ENCODE measurements at places on chromosomes 7 and 10.
A peak's percentile ranks its signal among the peaks of the same experiment; 100 is the strongest.

DNA sequence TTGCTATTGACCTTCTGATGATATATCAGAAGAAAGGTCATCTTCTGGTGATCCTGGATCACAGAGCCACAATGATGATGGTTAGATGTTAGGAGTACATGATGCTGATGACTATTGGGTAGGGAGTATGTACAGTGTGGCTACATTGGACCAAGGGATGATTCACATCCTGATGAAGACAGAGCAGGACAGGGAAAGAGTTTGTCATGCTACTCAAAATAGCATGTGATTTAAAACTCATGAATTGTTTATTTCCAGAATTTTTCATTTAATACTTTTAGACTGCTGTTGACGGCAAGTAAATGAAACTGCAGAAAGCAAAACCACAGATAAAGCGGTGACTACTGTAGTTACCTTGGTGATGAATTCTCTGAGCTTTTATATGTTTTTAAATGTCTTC is 397.3 kb downstream of the PPP1R3A start:
- no peak for DNase-seq

GRCh38 chr10:11499425-11500071 is 111.9 kb downstream of the USP6NL start:
- no peak for DNase-seq

DNA sequence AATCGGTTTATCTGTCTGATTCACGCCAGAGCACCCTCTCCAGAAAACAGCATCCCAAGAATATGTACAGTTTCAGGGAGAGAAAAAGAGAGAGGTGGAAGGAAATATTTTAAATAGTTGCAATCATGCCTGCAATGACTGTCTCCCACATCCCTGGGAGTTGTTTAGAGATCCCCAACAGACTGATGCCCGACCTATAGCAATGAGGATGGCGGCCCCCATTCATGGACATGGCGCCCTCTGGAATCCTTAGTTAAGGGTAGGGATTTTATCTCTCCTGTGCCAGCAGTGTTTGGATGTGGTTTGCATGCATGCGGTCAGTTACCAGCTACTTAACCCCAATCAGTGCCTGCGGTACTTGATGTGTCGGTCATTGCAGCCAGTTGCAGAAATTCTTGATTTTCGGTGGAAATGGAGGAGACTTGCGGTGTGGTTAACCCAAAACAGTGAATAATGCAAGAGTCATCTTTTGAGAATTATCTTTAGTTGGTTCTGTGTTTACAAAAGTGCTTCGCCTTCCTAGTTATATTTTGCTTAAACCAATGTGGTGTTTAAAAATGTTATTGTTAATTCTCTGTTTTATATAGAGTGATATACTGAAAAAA is 186.0 kb upstream of the TCF7L2 start:
- DNase-seq = no peak

DNA sequence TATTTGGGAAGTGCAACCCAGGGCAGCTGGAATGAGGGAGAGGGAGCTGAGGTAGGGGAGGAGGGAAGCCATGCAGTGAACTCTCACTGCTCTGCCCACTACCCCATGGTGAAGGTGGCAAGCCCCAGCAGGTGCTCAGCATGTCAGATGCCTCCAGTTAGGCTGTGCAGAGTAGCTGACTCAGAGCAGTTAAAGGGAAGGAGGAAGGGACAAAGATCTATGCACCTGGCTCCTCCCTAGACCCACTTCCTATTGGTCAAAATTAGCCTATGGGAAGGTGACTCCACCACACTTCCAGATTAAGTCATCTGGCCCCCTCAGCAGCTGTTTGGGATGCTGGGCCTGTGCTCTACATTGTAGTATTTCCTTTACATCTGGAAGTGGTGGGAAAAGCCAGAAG is 125.7 kb upstream of the MTPN start:
- DNase-seq = no peak

DNA sequence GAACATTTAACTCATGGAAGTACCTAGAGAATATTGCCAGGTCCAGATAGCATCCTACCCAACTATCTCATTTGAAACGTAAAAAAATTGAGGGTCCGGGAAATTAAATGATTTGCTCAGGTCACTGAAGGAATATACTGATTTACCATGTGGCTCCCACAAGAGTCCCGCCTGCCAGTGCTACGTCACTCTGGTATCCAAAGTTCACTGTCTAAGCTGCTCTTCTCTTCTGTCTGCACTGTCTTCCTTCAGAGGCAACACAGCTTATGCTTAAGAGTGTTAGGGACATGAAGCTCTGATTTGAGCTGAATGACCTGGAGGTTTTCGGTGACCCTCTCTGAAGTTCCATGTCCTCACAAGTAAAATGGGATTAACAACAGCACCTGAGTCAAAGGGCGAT is 114.6 kb downstream of the PDE1C start:
- DNase-seq = no peak

- DNase-seq = no peak
Observed at GRCh38 chr7:17085186-17085585, 203.4 kb upstream of the AGR3 start.

DNA sequence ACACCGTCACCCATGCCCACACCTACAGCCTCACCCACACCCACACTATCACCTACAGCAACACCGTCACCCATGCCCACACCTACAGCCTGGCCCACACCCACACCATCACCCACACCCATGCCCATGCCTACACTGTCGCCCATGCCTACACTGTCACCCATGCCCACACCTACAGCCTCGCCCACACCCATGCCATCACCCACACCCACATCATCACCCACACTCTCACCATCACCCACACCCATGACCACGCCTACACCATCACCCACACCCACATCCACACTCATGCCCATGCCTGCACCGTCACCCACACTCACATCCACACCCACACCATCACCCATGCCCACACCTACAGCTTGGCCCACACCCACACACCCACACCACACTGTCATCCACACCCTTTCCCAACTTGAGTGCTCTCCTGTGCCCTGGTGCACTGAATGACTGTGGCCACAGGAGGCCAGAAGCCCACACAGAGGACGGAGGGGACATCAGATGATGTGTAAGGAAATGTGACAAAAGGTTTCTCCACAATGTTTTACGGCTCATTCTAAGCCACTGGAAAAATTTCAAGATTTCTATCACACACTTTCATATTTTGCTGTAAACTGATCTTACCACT is 153.3 kb downstream of the WDR37 start:
- DNase-seq = no peak

DNA sequence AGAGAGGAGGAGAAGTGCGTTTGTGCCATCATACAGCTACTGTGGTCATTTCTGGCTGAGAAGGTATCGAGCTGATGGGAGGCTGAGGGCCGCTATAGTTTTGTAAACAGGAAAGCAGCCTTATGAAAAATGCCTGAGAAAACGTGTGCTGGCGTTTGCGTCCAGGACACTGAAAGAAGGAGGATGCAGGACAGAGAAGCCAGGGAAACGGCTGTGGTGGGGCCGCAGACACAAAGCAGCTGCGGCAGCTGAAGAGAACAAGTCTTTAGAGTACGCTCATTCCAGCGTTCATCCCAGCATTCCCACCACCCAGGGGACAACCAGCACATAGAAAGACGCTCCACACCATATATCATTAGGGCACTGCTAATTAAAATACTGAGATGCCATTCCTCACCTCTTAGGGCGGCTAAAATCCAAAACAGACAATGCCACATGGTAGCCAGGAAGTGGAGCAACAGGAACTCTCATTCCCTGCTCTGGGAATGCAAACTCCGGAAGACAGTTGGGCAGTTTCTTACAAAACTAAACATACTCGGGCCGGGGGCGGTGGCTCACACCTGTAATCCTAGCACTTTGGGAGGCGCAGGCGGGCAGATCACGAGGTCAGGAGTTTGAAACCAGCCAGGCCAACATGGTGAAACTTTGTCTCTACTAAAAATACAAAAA is 18.4 kb downstream of the GNA12 start:
- DNase-seq = no peak

- no peak for DNase-seq
Observed at GRCh38 chr10:124291001-124291701, 127.6 kb downstream of the OAT start.

GRCh38 chr10:44465401-44466115 is 80.7 kb upstream of the CXCL12 start:
- DNase-seq = no peak

DNA sequence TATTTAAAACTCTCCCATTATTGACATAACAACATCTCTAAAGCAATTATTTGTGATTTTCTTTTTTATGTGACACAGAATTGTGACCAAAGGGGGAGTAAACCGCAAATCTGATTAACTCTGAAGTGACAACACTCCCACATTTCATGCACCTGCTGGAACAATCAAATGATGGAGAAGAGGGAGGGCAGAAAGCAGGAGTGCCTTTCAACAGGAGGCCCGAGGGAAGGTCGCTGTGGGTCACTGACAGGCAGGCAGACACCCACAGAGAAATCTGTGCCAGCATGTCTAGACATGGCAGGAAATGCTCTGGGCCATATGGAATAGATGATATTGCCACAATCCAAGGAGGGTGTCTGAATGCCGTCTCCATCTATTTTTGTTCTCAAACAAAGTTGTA is 247.3 kb downstream of the DOCK4 start:
- peak; percentile 86 for DNase-seq

GRCh38 chr10:3828404-3829155 is 43.6 kb upstream of the KLF6 start:
- DNase-seq = no peak

- peak; percentile 35 for DNase-seq
Observed at GRCh38 chr7:29342761-29343160, 148.2 kb downstream of the CHN2 start.

- no peak for DNase-seq
Observed at GRCh38 chr7:115850774-115851173, 179.8 kb downstream of the TFEC start.

DNA sequence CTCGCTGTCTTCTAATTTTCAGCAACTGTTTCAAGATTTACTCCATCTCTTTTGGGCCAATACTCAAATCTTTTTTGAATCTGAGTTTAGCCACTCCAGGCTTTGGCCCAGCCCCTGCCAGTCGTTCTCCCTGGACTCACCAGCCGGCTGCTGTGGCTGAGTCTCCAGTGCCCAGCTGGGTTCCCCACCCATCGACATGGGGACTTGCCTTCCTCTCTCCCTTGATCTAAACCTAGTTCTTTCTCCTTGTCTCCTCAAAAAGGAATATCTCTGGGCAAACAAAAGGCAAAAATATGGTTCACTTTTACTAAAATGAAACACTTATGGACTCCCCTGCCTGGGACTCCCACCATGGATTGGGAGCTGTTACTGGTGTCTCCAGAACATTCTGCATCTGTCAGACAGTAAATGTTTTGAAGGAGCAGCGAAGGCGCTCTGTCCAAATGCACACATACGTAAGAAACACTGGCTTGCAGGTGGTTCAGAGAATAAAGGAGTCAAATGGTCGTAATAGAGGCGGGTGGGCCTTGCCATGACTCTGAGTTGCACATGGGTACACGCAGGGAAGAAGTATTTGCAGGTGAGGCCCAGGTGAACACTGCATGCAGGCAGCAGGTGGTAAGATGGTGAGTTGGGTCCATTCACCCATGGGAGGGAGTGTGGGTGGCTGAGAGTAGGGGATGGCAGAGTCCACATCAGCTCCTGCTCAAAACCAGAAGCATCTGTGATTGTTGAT is 35.5 kb upstream of the HABP2 start:
- DNase-seq = no peak

GRCh38 chr10:35636956-35637355 is 5.1 kb downstream of the FZD8 start:
- no peak for DNase-seq

DNA sequence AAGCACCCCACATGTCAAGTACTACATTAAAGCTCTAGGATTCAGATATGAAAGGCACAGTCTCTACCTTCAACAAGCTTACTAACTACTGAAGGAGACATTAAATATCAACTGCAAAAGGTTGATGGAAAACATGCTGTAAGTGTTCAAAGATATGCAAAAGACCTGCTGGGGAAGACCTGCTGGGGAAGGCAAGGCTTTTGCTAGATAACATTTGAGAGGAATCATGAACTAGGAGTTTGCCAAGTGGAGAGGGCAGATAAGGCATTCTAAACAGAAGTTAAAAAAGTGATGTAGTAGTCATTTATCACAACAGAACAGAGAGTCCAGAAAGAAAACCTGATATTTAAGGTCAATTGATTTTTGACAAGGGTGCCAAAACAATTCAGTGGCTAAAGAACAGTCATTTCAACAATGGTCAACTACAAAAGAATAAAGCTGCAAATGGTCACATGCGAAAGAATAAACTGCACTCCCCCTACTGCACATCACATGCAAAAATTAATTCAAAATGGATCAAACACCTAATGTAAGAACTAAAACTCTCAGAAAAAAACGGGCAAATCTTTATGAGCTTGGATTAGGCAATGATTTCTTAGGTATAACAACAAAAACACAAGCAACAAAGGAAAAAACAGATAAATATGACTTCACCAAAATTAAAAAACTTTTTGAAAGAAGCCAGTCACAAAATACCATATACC is 23.0 kb upstream of the MSS51 start:
- no peak for DNase-seq

DNA sequence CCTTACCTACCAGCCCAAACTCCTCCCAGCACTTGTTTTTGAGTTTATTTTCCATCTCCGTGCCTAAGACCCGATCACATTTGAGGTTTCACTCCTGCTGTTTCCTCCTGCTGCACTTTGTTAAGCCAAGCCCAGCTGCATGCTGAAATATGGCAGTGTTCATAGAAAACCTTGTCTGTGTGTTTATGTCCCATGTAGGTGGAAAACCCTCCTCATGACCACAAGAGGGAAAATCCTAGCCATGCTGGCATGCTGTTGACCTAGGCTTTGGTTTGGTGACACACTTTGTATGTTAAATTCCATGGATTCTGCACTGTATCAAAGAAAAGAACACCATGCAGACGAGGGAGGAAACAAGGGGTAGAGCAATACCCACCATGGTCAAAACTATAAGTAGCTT is 154.4 kb downstream of the CUBN start:
- no peak for DNase-seq

- DNase-seq = no peak
Observed at GRCh38 chr7:23383225-23383624, 84.1 kb downstream of the MALSU1 start.

DNA sequence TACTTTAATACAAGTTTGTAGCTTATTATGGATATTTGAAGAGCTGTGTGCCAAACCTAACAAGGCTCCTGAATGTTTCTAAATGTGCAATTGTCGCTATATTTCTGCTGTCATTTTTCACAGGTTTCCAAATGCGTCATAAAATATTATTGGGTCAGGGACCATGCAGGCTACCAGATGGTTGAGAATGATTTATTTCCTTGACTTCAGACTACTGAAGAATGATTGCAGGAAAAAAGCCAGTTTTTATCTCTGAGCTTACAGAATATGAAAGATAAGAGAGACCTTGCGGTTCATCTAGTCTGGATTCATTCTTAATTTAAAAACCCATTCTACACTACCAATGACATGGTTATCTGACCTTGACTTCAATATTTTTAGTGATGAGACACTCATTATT is 55.2 kb downstream of the TSPAN12 start:
- DNase-seq = no peak

DNA sequence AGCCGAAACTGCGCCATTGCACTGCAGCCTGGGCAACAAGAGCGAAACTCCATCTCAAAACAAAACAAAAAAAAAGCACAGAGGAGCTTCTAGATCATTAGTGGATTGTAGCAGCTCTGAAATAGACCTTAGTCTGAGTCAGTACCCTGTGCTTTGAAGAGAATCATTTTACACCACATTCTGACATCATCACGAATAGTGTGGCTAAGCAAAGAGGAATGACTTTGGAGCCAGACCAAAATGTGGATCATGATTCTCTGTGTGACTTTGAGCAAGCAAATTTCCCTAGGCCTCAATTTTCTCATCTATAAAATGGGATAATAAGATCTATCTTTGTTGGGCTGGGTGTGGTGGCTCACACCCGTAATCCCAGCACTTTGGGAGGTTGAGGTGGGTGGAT is 618.9 kb downstream of the CALN1 start:
- DNase-seq = no peak

GRCh38 chr10:51079331-51079730 is 5.0 kb downstream of the PRKG1 start:
- DNase-seq = no peak
